RCC 7860 (cell line): ENCODE measurements at places on chromosomes 5 and 9.

- peak; percentile 97 for DNase-seq
These were observed 120.6 kb downstream of the TTLL11 start for GRCh38 chr9:121972501-121972981.

GRCh38 chr5:92560698-92561401 lies 1020.2 kb downstream of the NR2F1-AS1 start:
- DNase-seq = no peak

DNA sequence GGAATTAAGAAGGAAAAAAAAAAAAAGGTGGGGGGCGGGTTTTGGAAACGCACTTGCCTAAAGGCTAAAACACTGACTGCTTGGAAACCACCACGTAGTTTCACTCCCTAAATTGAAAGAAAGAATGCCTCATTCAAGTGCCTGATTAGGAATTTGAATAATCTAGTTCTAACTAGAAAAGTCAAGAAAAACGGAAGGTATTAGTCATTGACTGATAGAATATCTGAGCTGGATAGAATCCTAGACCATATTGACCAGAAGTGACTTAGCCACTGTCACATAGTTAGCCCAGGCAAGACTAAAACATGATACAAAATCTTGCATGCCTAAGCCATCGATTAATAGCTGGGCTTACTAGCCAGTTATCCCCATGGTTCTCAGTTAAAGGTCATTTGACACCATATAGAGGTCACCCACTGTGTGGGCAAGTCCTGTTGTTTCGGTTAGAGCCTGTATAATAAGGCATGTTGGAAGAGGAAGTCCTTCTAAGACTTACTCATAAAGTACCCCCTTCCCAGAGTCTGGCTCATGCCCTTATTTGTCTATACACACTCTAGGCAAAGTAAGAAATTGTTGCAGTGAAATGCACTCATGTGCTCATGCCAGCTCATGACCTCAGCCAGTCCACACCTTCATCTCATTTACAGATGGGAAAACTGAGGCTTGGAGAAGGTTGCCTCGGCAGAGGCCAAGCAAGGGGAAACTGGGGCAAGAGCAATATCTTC lies 40.2 kb downstream of the SH3RF2 start:
- peak; percentile 91 for DNase-seq

DNA sequence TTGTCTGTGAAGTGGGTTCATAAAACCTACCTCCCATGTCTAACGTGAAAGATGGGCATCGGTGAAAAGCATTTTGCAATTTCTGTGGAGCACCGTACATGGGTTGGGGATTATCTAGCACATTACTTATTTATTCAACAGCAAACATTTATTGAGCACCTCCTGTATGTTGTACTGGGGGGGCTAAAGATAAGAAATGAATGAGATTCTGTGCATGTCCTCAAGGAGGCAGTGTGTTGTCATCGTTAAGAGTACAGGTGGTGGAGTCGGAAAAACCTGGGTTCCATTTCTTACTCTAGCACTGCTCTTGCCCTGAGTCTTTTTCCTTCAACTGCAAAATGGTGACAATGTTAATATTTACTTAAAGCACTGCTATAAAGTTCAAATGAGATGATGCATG lies 30.4 kb upstream of the DENND1A start:
- no peak for DNase-seq

GRCh38 chr5:32259033-32259432 lies 53.7 kb downstream of the MTMR12 start:
- no peak for DNase-seq

DNA sequence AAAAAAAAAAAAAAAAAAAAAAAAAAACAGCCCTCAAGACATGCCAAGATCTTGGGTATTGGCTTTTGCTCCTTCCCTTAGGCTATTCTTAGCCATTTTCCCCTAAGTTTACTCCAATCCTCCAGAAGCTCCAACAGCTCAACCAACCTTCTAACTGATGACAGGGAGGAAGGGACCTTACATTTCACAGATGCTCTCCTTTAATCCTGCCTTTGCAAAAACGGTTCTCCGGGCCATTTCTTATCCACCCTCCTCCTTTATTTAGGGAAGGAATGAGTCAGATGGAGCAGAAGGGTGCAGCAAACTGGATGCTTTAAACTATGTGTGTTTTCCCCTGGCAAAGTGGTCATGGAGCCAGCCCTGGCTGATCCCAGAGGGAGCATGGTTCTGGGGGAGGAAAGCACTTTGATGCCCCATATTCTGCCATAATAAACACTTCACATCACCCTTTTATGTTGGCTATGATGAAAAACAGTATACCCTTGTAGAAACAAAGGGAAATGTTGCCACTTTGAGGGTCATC lies 369.4 kb upstream of the DMAC1 start:
- DNase-seq = no peak

DNA sequence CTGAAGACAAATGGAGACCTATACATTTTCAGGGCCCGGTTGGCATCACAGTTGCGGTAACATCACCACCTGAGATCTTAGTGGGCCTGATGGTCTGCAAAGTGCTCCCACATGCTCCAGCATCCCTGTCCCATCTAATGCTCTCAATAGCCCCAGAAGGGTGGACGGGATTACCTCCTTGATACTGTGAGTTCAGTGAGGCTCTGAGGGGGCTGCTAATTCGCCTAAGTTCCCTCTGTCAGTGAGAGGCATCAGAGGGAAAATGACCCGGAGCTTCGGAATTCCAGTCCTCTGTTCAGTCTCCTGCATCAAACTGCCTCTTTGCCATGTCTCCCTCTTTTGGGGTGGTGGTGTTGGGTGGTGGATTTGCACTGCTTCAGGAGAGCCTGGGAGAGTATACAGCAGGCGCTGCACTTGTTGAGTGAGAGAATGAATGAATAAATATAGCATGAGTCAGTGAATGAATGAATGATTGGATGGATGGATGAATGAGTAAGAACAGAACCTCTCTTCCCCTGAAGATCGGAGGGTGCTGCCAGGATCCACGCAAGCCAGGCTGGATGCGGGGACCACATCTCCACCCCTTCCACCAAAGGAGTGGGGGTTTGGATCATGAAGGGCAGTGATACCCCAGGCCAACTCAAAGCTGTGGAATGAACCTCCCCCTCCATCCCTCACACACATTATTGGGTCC lies 141.0 kb downstream of the GABBR2 start:
- DNase-seq = no peak
